ENCODE measurements at places on chromosomes 3 and 15.

GRCh38 chr3:45937206-45938042 is 5.8 kb upstream of the CXCR6 start:
- DNase-seq: no peak

DNA sequence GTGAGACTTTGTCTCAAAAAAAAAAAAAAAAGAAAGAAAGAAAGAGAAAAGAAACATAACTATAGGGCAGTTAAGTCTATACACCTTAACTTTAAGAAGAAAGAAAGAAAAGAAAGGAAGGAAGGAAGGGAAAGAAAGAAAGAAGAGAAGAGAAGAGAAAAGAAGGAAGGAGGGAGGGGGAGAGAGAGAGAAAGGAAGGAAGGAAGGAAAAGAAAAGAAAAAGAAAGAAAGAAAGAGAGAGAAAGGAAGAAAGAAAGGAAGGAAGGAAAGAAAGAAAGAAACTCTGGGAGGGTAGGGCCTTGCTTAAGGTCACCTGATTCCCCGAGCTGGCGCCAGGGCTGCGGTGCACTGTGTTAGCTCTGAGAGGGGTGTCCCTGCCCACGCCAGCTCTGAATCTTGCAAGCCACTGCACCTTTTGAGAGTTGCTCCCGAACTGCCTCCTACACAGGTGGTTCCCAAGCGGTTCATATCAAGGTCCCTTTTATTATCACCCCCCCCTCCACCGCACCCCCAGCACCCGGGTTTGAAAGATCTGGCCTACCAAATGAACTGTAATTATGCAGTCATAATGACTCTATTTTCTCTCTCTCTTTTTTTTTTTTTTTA is 39.2 kb upstream of the VPS8 start:
- DNase-seq: no peak

DNA sequence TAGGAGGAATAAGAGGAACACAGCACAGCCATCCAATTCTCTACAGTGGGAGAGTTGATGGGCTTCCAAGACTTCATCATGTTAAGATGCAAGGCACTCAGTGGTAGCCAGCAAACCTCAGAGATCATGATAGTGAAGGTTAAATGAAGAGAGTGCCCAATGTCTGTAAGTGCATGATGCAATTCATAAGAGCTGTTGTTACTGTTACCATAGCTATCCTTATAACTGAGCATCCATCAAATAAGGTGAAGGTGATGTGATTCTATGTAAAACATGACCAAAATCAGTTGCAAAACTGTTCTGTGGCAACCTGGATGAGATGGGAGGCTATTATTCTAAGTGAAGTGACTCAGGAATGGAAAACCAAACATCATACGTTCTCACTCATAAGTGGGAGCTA is 289.7 kb downstream of the MAGI1 start:
- DNase-seq: peak; percentile 5

DNA sequence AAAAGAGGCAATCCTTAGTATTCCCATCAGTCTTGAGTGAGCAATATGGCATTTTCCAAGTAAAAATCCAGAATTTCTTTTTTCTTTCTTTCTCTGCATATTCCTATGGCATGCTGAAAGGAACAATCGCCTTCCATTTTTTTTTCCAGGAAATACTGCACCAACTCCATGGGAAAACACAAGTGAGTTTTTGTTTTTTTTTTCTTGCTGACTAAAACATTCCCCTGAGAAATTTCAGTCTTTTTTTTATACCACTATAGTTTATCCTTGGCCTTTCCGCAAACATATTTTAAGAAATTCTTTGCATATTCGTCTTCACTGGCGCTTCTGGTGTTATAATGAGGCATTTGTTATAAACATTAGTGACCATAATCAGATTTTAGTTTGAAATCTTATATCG is 429.6 kb upstream of the MDFIC2 start:
- no peak for DNase-seq

- peak; percentile 22 for DNase-seq
Measured at GRCh38 chr3:5349343-5349742, 161.8 kb downstream of the EDEM1 start.
